ENCODE measurements at places on chromosomes 4 and X.

GRCh38 chr4:189787216-189788031, 153.2 kb upstream of the FRG1 start:
- DNase-seq = no peak

DNA sequence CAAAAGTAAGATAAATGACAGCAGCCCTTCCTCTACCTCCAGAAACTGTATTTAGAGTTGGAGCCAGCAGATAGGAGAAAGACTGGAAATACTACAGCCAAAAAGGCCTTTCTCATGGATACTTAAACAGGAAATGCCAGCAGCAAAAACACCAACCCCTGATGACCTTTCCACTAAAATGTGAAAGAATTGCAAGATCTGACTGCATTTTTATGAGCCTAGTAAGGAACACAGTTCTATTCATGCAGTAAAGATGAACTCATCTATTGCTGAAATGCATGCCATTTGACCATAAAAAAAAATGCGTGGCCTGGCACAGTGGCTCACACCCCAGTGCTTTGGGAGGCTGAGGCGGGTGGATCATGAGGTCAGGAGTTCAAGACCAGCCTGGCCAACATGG, 19.9 kb downstream of the ABCG2 start:
- DNase-seq = no peak

DNA sequence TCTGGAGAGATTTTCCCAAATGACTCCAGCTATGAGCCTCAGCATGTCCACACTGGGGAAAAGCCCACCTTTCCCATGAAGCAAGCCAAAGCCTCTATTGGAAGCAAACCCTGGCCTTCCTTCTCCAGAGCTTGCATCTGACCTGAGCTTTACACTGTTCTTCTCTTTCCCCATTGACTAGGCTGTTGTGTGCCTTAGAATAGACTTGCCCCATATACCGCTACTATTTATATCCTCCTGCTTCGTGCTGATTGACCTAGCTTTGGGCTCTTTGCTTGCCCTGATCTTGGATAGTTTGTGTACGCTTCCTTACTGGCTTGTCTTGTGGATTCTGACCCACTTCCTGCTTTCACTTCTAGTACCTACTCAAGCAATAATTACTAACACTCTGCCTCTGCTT, 30.9 kb downstream of the FAM9B start:
- DNase-seq = no peak

DNA sequence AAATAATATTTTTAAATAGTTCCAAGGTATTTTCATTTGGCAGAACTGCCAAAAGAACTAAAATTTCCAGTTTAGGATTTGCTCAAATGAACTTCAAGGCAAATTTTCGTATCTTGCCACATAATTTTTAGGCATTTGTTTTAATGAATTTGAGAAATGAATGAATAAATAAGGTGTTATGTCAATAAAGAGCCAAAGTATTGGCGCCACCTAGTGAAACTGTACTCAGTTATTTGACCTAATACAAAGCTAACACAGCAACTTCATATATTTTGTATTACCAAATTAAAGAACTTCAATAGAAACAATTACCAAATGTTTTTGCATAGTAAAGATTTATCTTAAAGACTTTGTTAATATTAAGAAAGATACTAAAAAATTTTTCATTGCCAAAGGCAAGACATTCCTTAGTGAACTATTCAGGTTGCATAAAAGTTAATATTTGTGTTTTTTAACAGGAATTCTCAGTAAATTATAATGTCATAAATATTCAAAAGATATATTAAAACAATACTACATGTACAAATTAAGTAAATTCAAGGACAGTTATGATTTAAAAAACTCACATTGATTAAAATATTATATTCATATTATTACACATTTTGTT, 50.3 kb downstream of the STPG2 start:
- DNase-seq = no peak

DNA sequence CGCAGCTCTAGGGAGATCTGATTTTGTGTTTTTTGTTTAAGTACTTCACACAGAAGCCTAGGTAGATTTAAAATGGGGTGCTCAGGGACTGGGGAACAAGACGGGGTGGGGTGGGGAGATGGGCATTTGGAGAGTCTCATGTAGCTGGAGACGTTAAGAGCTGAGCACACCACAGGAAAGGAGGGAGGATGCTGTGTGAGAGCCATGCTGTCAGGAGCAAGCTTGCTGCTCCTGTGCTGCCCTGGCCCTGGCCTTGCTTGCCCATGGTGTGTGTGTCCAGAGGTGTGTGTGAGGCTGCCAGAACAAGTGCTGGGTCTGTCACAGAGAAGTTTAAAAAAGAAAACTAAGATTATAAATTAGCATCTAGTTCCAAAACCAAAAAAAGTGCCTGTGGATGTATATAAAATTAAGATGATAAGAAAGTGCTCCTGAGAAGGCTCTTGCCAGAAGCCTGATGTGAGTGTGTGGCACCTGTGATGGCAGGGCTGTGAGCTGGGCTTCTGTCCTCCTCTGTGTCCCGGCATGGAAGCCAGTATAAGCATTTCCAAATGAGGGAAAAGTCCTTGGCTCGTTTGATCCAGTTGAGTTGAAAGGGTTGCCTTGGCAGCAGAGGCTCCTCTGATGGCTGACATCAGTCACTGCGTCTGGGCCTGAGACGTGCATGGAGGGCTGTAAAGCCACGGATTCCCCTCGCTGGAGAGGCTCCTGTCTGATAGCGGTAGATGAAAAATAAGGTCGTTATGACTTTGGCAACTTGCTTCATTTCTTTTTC, 63.5 kb downstream of the NELFA start:
- DNase-seq = no peak

DNA sequence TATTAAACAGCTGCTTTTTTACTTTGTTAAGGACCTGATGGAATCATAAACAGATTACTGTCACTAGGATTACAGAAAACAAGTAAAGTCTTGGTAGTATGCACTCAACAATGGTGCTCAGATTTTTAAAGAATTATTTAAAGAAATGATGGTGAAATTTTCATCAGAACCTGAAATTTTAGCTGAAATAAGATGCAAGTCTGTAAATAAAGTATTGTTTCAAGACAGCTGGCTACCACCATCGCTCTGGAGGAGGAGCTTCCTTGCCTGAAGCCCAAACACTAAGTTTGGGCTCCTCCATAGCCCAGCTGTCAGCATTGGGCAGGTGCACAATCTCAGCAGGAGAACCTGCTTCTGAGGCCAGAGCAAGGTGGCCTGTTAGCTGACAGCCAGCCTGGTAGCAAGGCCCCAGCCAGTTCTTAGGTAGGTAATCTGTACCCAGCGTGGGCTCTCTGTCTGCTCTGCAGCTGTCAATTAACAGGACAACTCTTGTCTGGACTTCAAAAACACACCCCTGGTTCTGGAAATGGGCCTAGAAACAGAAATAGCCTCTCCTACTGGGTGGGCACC, 4.6 kb downstream of the GAB1 start:
- no peak for DNase-seq

GRCh38 chrX:41733939-41734338, 10.0 kb downstream of the GPR82 start:
- no peak for DNase-seq

DNA sequence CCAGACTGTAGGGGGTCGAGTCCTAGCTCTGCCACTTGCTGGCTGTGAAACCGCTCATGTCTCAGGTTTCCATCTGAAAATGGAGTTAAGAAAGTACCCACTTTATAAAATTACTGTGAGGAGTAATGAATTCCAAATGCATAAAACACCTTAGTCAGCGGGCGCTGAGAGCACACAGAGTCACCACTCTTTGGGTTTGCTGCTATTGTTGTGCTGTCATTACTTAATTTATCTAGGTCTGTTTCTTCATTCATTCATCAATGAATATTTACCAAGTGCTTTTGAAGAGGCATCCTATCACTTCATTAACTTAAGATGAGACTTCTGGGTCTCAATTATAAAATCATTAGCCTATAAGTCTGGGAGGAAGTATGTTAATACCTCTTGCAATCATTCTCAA, 317.3 kb downstream of the FBXW7 start:
- no peak for DNase-seq

- DNase-seq = no peak
These were observed 130.4 kb upstream of the FRMPD4 start for GRCh38 chrX:12007881-12008280.

GRCh38 chr4:165563851-165564250, 185.0 kb downstream of the CPE start:
- DNase-seq = no peak

- DNase-seq = no peak
These were observed 9.0 kb upstream of the IGFBP7 start for GRCh38 chr4:57119054-57119651.

GRCh38 chr4:20028645-20029044, 223.1 kb upstream of the SLIT2 start:
- no peak for DNase-seq

All from stimulated activated CD4-positive, alpha-beta T cell treated with anti-CD3 and anti-CD28 coated beads, Interleukin-1b, Interleukin-23, amount 100 ng/mL, for 1 hour (primary cell).